ENCODE measurements at places on chromosomes 13 and 19.
A peak's percentile ranks its signal among the peaks of the same experiment; 100 is the strongest.

DNA sequence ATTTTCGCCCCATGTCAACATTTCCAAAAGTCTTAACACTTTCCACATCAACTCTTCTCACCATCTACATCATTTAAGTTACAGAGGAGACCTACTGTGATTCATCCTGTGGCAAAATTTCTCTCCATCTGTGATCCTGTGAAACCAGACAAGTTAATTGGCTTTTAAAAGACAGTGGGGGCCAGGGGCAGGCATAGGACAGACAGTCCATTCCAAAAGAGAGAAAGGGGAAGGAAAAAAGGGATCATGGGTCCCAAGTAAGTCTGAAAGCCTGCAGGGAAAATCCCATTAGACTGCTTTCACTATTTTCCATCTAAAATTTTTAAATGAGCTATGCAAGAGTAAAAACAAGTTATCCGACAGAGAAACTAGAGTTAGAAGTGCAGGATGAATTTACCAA is 121.0 kb downstream of the MRPL57 start:
- no peak for DNase-seq

GRCh38 chr19:1511318-1512317 is 1.2 kb downstream of the ADAMTSL5 start:
- DNase-seq = no peak

DNA sequence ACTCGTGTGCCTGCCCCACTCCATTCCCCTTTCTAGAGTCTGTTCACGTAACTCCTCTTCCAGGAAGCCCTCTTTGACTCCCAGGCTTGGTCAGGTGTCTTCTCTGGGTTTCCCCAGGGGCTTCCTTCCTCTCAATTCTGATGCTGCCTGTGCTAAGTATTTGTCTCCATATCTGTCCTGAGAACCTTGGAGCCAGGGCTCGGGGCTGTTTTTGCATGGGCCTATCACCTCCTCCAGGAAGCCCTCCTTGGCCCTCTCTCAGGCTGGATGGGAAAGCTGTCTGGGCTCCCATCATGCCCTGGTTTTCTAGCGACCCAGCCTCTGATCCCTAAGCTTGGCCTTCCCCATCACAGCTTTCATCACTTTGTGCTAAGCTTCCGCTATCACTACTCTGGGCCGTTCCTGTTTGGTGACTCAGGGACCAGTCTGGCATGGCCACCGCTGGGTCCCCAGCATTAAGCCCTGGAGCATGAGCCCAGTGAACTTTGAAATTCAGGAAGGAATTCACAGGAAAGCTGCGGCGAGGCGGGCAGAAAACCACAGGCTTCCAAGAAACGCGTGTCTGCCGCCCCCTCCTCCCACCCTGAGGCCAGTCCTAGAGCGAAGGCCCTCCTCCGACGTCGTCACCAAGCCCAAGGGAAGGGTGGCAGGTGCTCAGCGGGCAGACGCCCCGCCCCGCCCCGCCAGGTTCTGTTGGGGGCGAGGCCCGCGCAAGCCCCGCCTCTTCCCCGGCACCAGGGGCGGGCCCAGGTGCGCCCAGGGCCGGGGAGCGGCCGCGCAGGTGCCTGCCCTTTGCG is 486 bp upstream of the SPINT2 start:
- peak; percentile 91 for DNase-seq

- peak; percentile 15 for DNase-seq
Measured at GRCh38 chr19:44602081-44602480, 11.3 kb upstream of the IGSF23 start.

DNA sequence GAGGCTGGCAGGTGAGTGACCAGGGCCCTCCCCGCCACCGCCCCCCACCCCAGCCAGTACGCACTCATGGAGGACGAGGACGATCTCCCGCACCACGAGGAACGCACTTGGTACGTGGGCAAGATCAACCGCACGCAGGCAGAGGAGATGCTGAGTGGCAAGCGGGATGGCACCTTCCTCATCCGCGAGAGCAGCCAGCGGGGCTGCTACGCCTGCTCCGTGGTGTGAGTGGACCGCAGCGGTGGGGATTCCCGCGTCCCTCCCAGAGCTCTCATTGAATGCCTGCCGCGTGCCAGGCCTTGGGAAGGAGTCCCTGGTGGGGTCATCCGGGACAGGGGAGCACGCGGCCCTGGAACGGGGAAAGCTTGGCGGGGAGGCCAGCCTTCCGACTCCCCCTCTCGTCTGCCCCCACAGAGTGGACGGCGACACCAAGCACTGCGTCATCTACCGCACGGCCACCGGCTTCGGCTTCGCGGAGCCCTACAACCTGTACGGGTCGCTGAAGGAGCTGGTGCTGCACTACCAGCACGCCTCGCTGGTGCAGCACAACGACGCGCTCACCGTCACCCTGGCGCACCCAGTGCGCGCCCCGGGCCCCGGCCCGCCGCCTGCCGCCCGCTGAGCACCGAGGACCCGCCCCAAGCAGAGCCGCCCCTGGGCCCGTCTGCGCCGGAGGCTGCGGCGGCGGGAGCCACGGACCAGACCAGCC is 4.8 kb upstream of the IFI30 start:
- DNase-seq = no peak

DNA sequence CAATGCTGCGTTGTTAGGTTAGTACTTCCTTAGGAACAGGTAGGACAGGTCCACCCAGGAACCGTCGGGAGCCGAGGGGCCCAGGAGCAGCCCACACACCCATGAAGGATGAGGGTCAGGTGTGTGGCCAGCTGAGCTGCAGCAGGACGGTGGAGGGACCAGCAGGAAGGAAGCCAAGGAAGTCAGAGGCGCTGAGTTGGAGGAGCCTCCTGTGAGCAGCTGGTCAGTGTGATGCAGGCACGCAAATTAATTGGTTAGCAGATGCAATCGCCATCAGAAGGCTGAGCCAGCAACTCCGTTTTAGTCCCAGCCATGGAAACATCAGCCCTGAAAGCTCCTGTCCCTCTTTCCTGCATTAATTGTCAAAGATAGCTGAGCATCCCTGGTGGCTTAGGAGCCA is 114.9 kb upstream of the SOX1 start:
- DNase-seq = no peak

- DNase-seq = no peak
Measured at GRCh38 chr13:91126806-91127205, 220.7 kb upstream of the MIR17HG start.

DNA sequence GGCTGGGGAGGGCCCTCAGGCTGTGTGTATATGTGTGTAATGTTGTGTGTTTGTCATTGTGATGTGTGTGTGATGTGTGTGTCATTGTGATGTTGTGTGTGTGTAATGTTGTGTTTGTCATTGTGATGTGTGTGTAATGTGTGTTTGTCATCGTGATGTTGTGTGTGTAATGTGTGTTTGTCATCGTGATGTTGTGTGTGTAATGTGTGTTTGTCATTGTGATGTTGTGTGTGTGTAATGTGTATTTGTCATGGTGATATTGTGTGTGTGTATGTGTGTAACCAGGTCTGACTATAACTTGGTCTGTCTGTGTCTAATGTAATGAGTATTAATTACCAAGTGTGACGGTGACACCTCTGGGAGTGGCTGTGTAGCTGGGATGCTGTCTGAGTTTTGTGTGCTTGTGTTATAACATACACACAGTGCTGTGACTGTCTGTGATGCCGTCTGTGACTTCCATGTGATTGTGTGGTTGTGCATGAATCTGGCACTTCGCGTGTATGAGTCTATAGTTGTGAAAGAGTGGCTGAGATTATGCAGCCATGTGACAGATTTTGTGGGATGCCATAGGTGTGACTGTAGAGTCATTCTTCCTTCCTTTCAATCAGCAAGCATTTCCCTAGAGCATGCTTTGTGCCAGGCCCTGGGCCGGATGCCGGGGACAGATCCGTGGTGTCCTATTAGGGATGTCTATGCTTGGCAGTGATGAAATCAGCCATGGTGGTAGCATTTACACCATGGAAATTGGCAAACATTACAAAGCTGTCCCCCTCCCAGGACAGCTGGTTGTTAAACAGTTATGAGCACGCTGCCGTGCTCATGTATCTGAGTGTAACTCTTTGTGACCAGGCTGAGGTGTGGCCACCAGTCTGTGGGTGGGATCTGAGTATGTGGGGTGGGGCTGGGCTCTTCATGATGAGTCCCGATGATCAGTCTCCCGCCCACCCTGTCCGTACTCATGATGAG is 6.4 kb downstream of the TNFSF14 start:
- no peak for DNase-seq

GRCh38 chr13:43894438-43894837 is 14.7 kb downstream of the LACC1 start:
- no peak for DNase-seq

DNA sequence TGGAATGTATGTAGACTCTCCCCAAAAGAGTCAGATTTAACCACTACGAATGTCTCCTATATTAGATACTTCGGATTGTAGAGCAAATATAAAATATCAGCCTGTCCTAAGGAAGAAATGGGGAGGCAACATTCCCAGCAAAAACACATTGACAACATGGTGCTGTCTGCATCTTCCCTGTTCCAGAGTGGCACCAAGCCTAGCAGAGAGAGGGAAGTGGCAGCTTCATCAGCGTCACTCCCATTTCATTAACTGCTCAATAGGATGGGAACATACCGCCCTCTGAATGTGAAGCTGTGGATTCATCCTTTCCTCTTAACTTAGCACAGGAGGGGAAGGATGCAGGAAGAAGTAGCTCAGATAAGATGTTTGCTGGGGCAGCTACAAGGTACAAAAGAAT is 45.4 kb downstream of the MYO16 start:
- DNase-seq = no peak

GRCh38 chr19:52742516-52742915 is 7.7 kb upstream of the ZNF611 start:
- DNase-seq = no peak

DNA sequence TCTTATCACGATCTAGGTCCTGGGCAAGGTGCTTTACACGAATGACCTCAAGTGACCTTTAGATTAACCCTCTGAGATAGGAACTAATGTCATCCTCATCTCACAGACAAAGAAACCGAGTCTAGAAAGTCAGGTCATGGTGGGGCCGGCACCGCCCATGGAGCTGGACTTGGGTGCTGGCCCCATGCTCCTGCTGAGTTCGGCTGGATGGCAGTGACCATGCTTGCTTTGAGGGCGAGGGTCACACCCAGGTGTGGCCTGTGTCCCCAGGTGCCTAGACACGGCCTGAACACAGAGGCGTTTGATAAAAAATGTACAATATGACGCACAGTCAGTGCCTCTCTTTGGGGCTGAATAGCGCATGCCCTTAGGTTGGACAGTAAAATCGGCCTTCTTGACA is 26.8 kb downstream of the COL4A2 start:
- no peak for DNase-seq

GRCh38 chr13:39197647-39198007 is 159.4 kb downstream of the NHLRC3 start:
- no peak for DNase-seq

DNA sequence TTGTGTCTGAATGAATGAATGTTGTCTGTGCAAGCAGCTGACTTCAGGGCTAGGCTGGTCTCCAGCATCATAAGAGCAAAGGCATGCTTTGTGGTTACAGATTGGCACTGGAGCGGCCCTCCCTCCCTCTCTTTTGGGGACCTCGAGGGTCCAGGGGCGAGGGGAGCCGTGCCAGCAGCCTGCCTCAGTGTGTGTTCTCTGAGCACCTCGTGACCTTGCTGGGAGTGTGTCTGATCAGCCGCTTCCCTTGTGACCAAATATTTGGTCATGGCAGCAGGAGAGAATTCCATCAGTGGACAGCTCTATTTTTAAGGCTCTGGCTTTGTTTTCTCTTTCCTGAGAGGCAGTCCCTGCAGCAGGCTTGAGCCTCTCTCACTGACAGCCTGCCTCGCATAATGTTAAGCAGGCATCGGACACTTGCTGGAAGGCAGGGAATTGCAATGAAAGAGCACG is 329.7 kb downstream of the UQCRFS1 start:
- DNase-seq = no peak

- no peak for DNase-seq
Measured at GRCh38 chr19:1882089-1882785, 3.1 kb downstream of the ABHD17A start.

DNA sequence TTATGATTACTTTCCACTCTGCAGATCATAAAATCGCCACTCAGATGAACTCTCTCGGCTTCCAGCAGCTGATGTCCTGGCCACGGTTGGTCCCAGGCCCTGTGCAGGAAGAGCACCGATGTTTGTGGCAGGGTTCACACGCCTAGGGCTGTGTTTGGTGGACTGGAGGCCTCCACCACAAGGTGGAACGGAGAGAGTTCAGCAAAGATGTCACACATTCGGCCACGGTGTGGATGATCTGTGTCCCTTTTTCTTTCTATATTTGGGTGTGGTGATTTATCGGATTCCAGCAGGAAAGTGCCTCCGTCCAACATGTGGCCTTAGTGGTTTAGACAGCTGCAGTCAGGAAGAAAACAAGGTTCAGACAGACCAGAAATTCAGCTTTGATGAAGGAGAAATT is 521 bp upstream of the SHISA2 start:
- no peak for DNase-seq

DNA sequence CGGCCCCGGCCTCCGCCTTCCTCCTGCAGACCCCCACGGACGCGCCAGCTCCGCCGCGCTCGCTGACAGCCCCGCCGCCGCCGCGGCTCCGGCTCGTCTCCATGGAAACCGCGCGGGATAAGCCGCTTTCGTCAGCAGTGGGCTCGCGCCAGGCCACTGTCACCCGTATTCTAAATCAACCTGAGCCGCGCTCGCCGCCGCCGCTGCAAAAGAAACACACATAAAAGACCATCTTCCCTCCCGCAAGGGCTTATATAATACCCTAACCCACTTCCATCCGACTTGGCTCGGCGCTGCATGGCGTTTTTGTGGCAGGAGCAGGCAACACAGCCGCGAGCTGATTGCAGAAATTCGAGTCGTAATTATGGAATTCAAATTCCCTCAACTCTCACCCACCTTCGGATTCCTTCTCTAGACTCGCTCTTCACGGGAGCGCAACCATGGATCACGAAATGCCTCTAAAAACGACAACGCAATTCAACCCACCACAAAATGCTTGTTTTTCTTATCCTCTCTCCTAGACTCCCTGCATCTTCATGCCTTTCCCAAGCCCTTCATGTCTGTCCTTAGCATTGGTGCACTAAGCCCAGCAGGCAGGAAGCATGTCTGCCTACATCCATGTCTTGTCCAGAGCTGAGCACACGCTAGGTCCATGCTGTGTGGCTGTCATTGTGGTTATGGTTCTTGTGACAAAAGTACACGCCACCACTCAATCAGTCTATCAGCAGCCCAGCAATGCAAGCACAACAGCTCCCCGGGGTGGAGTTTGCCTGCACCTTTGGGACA is at the start of gene AMER2:
AMER2 (minus strand) TSS at position 772 of the 786 bp plus-strand sequence; CDS start at position 103, 669 bp downstream.
- peak; percentile 58 for DNase-seq

DNA sequence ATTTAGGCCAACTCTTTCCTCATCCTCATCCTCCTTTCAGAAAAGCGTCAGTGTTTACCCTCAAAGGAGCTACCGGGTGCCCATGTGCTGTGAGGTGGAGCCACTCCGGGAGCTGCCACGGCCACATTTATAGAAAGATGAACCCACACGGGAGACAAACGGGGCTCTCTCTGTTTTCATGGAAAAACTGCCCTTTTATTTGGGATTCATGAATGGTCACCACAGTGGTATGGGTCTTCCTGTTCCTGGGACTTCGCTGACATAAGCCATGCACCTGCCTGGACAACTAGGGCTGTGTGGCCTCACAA is 224.2 kb downstream of the ZIC5 start:
- no peak for DNase-seq

GRCh38 chr13:69955271-69955670 is 152.4 kb upstream of the ATXN8OS start:
- no peak for DNase-seq

- no peak for DNase-seq
Measured at GRCh38 chr19:34370983-34371382, 6.0 kb downstream of the GPI start.
